ENCODE measurements at places on chromosomes 2 and 18.

- DNase-seq = no peak
These were observed 718.2 kb upstream of the SOX11 start for GRCh38 chr2:4973973-4974372.

DNA sequence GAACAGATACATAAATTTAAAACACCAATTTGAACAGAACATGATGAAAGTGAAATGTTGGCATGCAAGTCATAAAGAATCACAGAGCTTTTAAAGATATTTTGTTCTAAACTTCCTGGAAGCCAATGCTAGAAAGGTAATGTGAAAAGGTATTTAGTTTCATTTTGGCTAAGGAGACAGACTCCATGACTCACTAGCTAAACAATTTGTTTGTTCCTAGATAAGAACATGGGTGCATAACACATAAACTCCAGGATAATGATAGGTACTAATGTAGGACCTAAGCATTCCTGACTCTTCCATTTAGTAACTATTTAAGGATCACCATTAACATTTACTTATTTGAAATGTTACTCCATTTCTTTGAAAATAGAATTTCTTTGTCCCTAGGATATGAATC lies 292.5 kb upstream of the CNTNAP5 start:
- DNase-seq = no peak

- DNase-seq = no peak
These were observed 150.5 kb downstream of the MBP start for GRCh38 chr18:76982038-76982437.

- DNase-seq = no peak
These were observed 149.3 kb downstream of the CABLES1 start for GRCh38 chr18:23284629-23285028.

DNA sequence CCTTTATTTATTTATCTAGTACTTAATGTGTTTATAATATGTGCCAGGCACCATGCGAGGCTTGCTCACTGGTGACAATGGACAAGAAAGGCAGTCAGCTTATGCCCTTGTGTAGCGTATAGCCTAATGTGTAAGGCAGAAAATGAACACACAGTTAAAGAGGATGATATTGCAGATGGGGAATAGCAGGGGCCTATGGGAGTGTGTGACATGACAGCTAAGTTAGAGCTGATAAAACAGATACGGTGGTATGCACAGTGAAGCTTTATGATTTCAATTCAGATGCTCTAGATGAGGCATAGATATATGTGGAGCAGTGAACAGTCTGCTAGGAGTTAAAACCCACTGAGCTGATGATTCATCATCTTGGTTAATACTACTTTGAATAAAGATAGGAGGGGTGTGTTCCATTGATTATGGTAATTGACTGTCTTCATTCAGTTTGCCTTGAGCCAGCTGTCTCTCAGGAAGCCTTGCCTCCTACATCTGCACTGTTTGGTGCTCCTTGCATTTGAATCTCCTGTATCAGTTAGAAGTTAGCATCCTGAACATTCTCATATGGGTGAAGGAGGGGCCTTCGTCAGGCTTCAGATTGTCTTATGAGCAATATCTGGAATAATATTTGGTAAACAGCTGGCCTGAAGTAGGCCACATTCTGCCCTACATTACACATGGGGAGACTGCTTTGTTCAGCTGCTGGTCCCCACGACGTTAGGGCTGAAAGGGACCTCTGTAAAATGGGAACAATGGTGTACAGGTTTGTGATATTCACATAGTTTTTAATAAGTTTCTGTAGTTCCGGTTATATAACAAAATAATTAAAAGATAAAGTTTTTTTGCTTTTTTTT lies 13.2 kb downstream of the MAP4K4 start:
- no peak for DNase-seq

GRCh38 chr18:74040459-74041332 lies 106.9 kb downstream of the FBXO15 start:
- peak; percentile 79 for DNase-seq

DNA sequence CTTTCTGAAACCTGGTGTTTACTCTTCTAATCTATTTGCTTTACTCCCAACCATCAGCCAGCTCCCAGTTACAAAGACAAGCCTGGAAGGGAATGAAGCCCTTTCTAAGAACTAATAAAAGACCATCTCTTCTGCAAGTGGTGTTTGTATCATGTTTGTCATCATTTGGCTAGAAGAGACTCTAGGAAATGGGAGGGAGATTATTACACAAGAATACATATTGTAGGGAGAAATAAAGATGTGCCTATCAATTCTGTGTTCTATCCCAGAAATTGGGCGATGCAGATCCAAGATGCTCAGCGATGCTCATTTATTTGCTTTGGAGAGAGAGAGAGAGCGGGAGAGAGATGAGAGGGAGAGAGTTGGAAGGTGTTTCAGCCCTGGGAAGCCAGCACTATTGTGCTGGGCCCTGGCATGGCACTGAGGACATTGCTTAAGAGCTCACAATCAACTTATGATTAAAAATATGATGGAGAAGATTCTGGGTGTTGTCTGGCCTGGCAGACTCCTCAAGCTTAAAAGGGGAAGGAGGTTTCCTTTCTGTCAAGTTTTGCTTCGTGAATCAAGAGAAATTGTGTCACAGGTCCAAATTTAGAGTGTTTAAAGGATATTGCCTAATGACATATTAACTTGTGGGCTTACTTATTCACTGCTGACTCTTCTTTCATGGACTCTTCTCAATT lies 41.8 kb upstream of the AFF3 start:
- DNase-seq = no peak

DNA sequence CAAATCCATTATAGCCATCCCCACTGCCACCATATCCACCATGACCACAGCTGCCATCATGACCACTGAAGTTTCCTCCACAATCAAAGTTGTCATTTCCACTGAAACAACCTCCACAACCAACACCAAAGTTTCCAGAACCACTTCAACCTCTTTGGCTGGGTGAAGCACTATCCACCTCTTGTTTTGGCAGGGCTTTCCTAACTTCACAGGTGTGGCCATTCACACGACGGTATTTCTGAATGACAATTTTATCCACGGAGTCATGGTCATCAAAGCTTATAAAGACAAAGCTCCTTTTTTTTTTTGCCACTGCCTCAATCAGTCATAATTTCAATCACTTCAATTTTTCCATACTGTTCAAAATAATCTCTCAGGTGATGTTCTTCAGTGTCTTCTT lies 89.8 kb upstream of the UGP2 start:
- no peak for DNase-seq

DNA sequence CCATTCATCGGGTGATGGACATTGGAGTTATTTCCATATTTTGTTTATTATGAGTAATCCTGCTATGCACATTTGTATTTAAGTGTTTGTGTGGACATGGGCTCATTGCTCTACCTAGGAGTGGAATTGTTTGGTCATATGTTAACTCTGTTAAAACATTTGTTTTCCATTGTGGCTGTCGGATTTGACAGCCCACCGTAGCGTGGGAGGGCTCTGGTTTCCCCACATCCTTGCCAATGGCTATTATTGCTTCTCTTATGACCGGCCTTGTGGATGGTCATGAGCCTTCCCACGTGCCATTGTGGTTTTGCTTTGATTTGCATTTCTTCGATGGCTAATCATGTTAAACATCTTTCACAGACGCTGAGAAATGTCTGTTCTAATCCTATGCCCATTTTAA lies 92.0 kb downstream of the ZNF236 start:
- no peak for DNase-seq

GRCh38 chr2:143776526-143777297 lies 647.5 kb downstream of the ARHGAP15 start:
- no peak for DNase-seq

DNA sequence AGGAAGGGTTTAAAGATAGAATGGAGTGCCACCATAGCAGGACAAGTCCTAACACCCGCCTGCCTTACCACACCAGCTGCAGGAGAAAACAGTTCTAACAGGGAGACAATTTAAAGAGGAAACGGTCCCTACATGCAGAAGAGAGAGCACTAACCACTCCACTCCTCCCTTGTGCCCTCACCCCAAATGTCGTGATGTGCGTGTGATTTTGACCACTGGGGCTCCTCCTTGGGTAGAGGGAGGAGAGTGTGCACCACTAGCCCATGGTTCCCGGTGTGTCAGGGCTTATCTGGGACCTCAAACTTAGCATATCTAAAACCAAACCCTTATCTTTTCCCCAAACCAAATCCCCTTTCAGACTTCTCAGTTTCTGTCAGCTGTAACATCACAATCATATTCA lies 105.5 kb upstream of the CCDC68 start:
- no peak for DNase-seq

All from D341Med (cell line).